CD4-positive, alpha-beta T cell treated with Interleukin-6 for 4 hours (primary cell): ENCODE measurements at places on chromosomes 12 and 14.

DNA sequence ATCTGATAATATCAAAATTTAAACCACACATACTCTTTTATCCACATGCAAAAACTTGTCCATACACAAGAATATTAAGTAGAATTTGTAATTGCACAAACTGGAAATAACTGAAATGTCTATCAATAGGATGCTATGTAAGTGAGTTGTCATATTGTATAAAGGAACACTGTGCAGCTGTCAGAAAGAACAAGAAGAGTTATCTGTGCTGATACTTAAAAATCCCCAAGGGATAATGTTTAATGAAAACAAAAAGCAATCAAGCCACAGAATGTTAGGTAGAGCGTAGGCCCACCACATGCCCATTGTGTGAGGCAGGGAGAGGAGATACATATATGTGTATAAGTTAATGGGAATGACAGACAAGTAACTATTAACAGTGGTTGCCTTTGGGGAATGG lies 25.9 kb upstream of the HIGD1C start:
- DNase-seq, result no peak

DNA sequence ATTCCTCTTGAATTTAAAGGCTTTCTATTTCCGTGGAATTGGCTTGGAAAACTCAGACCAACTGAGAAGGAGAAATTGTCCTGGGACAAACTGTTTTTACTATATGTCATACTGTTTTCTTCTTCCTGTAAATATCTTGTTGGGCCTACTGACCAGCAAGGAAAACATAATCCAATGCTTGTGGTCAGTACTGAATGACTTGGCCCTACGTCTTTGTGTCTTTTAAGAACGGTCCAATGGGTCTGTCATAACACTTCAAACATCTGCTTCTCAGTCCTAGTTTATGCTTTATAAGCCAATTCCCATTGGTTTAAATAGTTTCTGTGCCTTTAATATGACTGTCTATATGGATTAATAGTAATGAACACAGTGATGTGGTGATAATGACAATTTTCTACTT lies 248.5 kb upstream of the DDHD1 start:
- no peak for DNase-seq

DNA sequence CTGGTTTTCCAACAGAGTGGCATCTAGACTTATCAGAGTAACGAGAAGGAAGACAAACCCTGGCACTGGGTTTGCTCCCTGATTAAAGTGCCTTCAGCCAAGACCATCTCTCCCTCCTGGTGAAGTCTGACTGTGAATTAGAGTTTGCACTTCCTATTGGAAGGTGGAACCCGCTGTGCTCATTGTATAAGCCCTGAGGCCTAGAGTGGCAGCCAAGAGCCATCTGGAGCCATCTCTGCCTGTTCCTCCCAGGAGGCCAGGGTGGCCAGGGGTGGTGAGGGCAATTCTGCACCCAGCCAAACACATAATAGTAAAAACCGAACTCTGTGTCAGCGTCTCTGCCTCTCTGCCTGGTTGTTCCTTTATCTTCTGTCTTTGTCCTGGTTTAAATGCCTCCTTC lies 25.0 kb downstream of the MFAP5 start:
- DNase-seq, result no peak

DNA sequence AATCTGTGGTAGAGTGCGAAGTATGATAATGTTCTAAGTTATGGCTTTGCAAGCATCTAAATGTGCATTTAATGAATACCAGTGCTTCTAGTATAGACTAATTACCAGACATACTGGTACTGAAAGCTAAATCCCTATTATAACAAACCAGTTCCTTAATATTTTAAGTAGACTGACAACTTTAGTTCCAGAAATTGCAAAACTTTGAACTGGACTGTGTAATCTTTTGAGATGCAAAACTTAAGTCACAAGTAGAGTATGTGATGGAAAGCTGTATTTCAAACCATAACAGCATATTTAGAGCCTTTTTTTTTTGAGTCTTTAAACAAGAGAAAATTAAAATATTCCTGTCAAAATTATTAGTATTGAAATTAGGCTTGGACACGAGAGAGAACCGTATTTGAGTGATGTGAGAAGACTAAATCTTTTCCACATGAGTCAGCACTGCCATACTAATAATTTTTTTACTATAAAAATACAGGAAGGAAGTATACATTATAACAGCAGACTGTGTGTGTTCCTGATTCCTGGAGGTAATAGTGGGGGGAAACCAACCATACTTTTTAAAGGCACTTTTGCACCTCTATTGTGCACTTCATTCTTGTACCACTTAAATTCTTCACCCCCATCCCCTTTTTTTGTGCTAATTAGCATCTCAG lies 45.5 kb downstream of the PPM1A start:
- no peak for DNase-seq
